NCI-H2029 treated with DMSO at 0.1 percent for 48 hours (cell line): ENCODE measurements at places on chromosomes 2 and 18.

- no peak for DNase-seq
Measured at GRCh38 chr18:76548541-76548940, 53.5 kb upstream of the ZNF516 start.

DNA sequence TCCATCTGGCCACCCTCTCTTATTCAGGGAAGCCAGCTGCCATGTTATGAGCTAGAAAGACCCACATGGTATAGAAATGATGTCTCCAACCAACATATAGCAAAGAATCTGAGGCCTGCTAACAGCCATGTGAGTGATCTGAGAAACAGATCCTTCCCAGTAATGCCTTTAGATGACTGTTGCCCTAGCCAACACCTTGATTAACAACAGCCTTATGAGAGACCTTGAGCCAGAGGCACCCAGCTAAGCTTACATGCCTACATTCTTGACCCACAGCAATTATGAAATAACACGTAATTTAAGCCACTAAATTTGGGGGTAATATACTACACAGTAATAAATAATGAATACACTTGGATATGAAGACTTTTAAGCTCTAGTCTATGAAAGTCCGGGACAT is 13.0 kb downstream of the KANSL1L start:
- DNase-seq = no peak

DNA sequence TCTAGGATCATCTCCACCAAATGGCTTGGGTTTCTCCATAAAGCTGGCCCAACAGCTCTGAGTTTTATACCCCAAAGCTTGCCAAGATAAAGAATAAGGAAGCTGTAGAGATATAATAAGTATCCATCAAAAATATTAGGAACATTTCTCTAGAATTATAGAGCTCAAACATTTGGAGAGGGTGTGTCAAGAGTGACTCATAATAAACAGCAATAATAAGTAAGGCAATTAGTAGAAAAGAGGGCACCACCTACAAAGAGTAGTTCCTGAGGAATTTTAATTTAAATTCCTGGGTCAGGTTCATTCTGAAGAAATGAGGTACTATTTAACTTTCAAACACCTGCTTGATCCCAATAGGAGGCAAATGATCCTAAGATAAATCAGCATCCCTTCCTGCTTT is 41.4 kb upstream of the NCKAP5 start:
- DNase-seq = no peak

DNA sequence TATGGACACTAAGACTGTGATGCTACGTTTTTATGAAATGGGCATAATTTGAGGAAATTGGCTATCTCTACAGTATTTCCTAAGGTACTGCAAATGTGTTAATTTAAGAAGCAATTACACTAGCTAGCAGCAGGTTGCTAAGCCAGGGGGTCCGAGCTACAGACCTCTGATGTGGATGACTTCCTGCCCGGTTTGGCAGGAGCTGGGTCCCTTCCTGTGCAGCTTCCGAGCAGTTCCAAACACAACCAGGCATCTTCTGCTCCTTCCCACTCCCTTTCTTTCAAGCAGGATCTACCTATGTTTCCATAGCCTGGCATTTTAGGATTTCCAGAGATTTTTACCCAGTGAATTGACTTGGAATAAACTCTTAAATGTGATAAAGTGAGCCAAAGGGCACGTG is 55.7 kb downstream of the SCN2A start:
- no peak for DNase-seq

DNA sequence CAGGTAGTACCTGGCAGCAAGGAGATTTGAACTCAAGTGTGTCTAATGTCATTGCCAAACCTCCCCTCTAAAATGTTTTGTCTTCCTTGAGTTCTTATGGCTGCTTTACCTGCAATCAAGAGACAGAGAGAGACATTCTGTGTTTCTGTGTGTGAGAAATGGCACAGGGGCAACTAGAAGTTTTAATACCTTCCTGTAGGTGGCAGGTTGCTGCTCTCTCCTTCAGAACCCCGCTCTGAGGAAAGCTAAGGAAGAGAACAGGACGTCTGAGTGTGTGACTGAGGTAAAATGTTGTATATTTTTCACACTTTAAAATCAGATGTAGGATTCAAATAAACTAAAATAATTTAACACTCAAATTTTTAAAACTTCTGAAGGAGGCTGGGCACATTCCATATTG is 19.2 kb downstream of the DTNA start:
- DNase-seq = no peak

DNA sequence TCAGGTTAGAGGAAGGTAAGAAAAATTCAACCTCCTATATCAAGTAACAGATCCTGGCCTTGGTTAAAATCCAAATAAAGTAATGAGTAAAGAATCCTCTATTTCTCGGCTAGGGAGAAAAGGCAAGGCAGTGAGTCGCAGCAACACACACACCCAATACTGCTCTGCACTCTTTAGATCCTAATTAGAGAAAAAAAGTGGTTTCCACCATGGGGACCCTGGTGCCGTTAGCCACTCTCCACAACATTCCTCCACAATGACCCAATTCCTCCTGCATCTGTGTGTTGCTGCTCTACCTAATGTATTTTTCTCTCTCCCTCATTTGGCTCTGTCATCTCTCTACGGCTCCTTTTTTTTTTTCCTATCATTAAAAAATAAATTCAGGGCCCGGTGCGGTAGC is 462.7 kb downstream of the METTL4 start:
- DNase-seq = no peak

GRCh38 chr2:216904974-216905373 is 45.1 kb upstream of the TNP1 start:
- no peak for DNase-seq

- DNase-seq = no peak
Measured at GRCh38 chr2:99611034-99611433, 121.2 kb upstream of the REV1 start.
